Muscle of leg (tissue), 16 donors: ENCODE measurements at places on chromosomes 4 and X. TPM values are rescaled to one million over a fixed set of nuclear protein-coding genes. Genes with fewer than 3 reads are reported as not detected.
A peak's percentile ranks its signal among the peaks of the same experiment; 100 is the strongest.

ABHD18 gene
- 11.1 TPM for polyA plus RNA-seq

SLC9B2 gene
- polyA plus RNA-seq, result 11.9 TPM

ADGRL3 gene
- polyA plus RNA-seq, result 22.7 TPM

AADAT gene
- polyA plus RNA-seq, result 15.8 TPM

CYLC1 gene
- polyA plus RNA-seq, result not detected

SPANXB1 gene
- not detected for polyA plus RNA-seq

DCUN1D4 gene
- polyA plus RNA-seq, result 24.4 TPM

DCHS2 gene
- 16.9 TPM for polyA plus RNA-seq

COX7B2 gene
- not detected for polyA plus RNA-seq

ZAR1 gene
- not detected for polyA plus RNA-seq

CTSO gene
- 29.7 TPM for polyA plus RNA-seq

GABRA4 gene
- not detected for polyA plus RNA-seq

FGA gene
- 3.3 TPM for polyA plus RNA-seq

MED14 gene
- polyA plus RNA-seq, result 37.8 TPM

FOXR2 gene
- not detected for polyA plus RNA-seq

RASL11B gene
- polyA plus RNA-seq, result 15.2 TPM

DNA sequence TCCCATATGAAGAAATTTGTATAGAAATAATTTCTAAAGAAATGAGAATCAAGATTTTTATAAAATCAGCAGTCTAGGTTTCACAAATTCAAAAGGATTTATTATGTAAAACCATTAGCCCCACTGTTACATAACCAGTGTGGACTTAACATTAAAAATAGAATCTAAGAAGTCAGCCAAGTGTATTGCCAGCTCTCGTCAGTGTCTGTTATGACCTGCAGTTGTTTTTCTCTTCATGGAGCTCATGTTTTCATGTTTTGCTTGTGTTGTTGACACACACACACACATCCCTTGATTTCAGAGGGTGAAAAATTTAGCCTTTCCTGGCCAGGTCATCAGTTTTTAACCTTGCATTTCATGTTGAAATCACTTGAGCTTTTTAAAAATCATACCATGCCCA is 39.5 kb downstream of the USP38 start:
- DNase-seq, result peak; percentile 38

DNA sequence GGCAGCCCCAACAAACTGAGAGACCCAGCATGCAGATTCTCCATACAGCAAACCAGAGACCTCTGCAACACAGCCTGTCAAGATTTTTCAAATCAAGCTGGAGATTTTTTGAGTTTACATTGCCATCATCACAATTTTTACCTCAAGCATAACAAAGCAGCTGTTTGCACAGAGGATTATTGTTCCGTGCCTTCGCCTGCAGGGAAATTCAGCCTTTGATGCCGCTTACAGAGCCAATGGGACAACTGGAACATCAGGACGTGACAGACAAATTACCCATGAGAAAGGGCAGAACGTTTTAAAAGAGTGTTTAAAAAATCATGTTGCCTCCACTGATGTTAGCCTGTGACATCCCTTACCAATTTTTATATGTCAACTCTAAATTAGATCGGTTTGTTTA is 363.7 kb downstream of the FBXW7 start:
- DNase-seq, result no peak

DNA sequence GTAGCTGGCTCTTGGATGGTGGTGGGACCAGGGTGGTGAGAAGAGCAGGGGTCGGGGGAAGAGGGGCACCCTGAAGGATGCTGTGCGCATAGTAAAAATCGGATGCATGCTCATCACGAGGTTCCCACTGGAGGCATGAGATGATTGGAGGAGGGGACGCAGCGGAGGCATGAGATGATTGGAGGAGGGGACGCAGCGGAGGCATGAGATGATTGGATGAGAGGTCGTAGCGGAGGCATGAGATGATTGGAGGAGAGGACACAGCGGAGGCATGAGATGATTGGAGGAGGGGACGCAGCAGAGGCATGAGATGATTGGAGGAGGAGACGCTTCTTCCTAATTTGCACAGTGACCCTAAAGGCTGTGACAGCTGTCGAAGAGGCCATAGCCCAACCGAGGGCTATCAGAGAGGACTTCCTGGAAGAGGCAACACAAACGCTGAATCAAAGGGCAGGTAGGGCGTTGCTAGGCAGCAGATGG is 106.7 kb downstream of the ADRA2C start:
- DNase-seq, result no peak

GRCh38 chr4:2069161-2069971 is 10.2 kb downstream of the NAT8L start:
- DNase-seq, result no peak

DNA sequence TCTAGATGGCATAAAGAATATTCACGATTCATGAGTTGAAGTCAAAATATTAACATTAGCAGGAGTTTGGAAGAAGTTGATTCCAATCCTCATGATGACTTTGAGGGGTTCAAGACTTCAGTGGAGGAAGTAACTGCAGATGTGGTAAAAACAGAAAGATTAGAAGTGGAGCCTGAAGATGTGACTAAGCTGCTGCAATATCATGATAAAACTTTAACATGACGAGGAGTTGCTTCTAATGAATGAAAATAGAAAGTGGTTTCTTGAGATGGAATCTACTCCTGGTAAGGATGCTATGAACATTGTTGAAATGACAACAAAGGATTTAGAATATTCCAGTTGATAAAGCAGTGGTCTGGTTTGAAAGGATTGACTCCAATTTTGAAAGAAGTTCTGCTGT is 70.1 kb upstream of the TMLHE start:
- no peak for DNase-seq

DNA sequence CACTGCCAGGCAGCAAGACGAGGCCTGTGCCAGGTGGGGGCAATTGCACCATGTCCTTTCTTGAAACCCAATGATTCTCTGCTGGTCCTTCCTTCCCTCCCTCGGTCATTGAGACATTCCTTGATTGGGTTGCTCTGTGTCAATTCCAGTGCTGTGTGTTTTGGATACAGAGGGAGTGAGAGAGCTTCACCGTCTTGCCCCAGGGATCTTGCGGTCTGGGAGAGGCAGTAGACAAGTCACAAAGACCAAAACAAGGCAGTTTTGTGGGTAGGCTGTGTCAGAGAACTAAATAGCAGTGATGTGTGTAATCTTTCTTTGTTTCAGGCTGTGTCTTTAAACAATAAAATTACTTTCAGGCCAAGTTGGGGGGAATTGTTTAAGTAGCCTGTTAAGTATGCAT is 38.8 kb upstream of the TADA2B start:
- no peak for DNase-seq

DNA sequence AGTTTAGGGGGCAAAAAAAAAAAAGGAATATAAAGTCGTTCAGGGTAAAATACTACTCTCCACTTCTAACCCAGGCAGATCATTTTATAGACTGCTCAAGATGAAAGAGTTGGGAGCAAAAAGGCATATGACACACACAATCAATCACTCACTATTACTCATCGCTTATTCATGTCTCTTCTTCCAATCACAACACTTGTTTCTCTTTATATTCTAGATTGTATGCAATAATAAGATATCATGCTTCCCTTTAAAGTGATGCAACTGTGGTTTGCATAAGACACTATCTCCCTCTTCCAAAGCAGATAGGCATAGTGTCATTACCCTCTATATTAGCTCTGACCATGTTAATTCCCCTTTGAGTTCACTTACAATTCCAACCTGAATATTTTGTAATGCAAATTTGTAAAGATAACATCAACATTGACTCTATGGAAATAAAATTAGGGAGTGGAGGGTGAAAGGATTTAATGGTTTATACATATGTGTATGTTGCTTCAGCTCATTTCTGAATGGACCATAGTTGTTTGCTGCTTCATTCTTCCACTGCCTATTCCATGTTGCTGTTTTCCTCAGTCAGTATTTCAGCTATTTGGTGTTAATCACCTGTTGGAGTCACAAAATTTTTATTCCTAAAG is 154.9 kb upstream of the EPHA5 start:
- DNase-seq, result no peak

- DNase-seq, result peak; percentile 46
Observed at GRCh38 chrX:16931371-16931770, 15.1 kb upstream of the REPS2 start.

GRCh38 chr4:24195991-24196736 is 306.3 kb upstream of the PPARGC1A start:
- DNase-seq, result no peak

DNA sequence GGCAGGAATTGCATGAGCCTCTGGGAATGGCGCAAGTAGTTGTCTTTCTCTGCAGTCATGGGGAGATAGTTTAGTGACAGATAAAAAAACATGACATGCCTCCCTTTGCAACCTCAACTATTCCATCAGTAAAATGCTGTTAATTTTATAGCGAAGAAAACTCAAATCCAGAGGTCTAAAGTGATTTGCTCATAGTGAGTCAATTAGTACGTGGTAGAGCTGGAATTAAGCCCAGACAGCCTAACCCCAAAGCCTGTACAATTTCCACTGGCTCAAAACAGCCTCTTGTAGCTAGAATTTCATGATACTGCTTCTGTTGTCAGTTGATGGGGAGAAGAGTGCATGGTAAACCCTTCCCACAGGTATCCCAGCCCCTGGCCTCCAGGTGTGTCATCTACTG is 81.3 kb upstream of the TRPC5 start:
- DNase-seq, result no peak

- no peak for DNase-seq
Observed at GRCh38 chrX:28177202-28177601, 196.0 kb upstream of the DCAF8L1 start.

GRCh38 chrX:103687073-103687695 is 685 bp upstream of the MORF4L2 start:
- peak; percentile 92 for DNase-seq

DNA sequence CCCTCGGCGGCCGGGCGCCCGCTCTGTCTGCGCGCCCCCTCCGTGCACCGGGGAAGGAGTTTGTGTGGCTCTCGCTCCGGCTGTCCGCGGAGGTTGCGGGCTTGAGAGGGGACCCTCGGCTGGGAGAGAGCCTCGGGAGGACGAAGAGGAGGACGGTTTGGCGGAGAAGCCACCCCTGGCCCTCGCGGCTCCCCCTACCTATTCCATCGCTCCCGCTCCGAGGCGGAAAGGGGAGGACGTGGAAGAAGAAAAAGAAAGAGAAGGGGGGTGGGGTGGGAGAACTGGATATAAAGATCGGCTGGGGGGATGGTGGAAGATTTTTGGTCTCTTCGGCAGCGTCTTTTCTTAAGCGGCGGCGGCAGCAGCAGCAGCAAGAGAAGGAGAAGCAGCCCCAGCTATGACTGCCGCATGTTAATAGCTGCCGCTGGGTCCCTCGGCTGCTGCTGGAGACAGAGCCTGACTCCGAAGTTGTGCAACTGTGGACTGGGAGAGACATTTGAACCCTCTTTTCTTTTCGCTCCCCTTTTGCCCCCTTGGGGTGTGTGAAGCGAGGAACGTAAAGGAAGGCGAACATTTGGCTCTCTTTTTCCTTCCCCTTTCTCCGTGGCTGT is 895 bp downstream of the ADGRL3 start:
- DNase-seq, result peak; percentile 86

GRCh38 chrX:100931218-100931924 is 2.7 kb upstream of the XKRX start:
- DNase-seq, result no peak

GRCh38 chr4:134702374-134702773 is 500.8 kb upstream of the PABPC4L start:
- no peak for DNase-seq

DNA sequence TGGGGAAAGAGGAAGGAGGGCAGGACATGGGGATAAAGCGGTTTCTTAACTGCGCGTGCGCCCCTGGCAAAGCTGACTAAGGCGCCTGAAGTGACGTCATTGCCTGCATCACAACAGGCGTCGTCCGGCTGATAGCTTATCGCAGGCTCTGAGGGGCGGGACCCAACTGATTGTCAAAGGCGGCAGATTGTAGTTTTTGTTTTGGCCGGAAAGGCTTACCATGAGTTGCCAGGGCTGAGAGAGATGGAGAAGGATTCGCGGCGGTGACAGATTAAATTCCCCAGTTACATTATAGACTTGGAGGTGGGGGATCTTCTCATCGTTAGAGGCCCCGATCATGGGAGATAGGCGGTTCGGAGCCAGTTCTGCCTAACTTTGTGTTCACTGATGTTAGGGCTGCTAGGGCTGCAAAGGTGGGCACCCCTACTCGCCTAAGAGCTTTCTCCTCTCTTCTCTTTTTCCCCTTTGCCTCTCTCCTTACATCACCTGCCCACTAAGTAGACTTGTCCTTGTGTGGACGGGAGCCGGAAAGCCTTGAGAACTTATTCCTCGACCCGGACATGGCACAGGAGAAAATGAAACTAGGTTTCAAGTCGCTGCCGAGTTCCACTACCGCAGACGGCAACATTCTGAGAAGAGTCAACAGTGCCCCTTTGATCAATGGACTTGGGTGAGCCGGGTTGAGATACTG is 148.9 kb upstream of the PLAC1 start:
- DNase-seq, result peak; percentile 96

DNA sequence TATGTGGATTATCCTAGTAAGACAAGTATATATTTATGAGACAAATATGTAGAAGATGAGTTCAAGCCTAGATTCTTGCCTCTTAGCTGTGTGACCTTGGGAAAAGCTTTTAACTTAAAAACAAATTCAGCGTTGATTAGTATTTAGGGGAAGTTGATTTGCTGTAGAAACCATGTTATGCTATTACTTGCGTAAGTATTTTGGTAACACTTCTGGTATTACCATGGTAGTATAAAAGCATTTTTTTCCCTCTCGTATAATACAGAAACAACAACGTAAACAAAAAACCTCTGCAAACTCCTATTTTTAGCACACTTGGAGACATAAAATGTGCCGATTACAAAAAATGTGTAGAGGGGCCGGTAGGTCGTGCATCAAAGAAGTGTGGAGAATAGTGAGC is 33.2 kb downstream of the STAG2 start:
- DNase-seq, result peak; percentile 12

- no peak for DNase-seq
Observed at GRCh38 chr4:185637163-185637875, 102.0 kb upstream of the PDLIM3 start.

- DNase-seq, result no peak
Observed at GRCh38 chrX:45614853-45615252, 414.2 kb upstream of the DIPK2B start.

DNA sequence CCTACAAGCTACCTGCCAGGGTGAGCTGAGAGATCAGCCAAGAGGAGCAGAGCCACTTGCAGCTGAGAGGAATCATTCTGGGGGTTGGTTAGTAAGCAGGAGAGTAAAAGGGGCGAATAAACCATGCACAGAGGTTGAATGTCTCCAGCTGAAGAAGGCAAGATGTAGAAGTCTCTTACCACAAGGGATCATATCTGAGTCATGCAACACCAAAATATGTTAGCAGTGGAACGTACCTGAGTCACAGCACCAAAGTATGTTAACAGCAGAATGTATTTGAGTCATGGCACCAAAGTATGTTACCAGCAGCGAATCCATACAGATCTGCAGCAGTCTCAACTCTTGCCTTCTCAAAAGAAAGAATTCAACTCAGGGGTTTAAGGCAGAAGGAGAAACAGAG is 29.9 kb downstream of the C4orf51 start:
- DNase-seq, result no peak

- no peak for DNase-seq
Observed at GRCh38 chr4:140154572-140154891, 548 bp upstream of the MAML3 start.
